ENCODE measurements at places on chromosomes 1 and 21.
A peak's percentile ranks its signal among the peaks of the same experiment; 100 is the strongest.

DNA sequence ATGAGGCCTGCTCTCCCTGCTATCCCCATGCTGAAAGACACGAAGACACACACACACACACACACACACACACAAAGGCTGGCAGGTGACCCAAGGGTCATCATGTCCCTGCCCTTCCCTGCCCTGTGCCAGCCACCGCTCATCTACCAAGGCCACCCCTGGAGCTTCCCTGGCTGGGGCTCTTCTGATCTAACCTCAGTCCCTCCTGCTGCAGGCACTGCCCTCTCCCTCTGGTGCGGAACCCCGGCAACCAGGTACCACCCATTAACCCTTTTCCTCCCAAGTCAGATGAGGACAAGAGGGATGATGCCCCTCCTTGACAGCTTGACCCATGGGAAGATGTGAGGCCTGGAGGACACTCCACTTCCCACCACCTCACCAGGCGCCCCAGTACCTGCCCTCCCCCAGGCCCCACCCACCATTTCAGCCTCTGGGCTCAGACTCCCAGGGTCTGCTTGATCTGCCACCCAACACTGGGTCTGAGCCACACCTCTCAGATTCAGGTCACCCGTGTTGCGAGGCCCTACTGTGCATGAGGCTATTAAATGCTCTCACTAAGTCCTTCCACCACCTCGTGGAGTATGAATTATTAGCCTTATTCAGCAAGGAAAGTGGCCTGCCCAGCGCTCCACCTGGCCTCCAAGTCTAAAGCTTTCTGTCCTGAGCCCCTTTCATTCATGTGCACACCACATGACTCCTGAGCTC lies 2.5 kb downstream of the SDC3 start:
- no peak for DNase-seq

- DNase-seq = peak; percentile 25
These were observed 3.0 kb upstream of the SDE2 start for GRCh38 chr1:226001963-226002666.

DNA sequence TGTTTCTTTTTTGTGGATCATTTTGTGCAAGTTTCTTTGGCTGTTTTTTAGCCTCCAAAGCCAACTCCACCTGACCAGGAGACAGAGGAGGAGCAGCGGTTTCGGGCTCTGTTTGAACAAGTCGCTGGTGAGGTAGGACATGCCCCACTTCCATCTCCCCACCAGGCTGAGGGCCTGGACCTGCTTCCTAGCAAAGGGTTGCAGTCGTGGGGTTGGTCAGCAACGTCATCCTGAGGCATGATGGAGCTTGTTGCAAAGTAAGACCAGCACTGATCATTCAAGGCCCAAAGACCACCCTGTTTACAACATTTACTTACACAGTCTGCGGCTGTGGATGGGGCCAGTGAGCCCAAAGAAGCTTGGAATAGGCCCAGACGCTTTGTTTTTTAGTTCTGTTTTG lies 40.3 kb downstream of the CAPN9 start:
- no peak for DNase-seq

DNA sequence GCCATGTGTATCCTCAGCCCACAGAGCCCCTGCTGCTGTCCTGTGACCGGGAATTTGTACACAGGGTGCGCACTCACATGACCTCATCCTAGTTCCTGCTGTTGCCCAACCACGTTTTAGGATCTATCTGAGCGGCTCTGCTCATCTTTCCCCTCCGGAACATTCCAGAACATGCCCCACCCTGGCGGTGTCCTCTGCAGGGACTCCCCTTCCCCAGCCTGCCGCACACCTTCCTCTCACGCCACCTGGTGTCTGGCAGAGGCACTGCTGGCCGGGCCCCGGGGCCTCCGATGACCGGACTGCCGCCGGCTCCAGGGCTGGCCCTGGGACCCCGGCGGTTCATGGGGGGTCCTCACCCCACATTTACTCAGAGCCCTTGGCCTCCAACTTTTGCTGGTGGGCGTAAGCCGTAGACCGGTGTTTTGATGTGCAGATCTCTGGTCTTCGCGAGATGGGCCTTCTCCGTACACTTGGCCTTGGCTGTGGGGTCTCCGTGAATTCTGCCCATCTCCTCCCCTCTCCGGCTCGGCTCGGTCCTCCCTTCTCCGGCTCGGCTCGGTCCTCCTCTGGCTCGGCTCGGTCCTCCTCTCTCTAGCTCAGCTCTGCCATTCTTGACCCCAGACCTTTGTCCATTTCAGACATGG lies 29.5 kb downstream of the ARHGEF16 start:
- peak; percentile 11 for DNase-seq

DNA sequence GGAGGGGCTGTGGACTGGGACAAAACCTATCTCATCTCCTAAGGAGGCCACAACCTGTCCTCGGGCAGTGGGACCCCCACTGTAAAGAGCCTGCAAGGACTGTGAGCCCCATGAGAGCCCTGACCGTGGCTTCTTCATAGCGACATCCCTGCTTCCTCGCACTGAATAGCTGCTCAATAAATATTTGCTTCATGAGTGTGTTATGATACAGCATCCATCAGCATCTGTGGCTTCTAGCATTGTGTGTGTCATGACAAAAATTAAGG lies 40.5 kb upstream of the CSF3R start:
- DNase-seq = no peak

GRCh38 chr21:37763298-37763697 lies 153.0 kb downstream of the KCNJ6 start:
- DNase-seq = no peak

DNA sequence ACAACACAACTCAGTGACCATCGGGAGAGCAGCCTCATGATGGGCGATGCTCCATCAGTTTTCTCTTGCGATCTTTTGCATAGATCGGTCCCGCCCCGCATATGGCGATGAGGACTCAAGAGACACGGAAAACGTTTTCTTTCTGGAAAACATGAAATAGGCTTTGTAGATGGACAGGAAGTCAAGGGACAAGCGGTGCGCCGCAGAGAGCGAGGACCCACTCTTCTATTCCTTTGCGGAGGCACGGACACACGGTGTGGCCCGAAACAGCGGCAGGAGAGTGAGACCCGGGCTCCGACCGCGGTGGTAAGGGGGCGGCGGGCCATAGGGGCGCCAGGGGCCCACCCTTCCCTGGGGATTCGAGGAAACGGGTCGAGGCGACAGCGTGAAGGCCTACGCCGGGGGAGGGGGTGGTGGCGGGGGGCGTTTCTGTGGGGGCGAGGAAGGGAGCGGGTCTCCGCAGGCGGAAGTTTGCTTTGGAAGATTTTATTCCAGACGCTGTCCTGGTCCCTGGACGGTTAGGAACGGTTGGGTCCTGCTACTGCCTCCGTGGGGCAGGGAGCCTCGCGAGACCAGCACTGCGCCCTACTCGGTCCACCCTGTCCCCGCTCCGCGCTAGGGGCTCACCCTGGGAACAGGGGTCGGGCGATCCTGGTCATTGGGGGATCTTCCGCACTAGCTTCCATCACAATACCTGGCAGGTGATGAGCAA lies 796 bp upstream of the TDRKH start:
- no peak for DNase-seq

GRCh38 chr1:213984387-213985208 lies 3.2 kb upstream of the PROX1 start:
- DNase-seq = no peak

DNA sequence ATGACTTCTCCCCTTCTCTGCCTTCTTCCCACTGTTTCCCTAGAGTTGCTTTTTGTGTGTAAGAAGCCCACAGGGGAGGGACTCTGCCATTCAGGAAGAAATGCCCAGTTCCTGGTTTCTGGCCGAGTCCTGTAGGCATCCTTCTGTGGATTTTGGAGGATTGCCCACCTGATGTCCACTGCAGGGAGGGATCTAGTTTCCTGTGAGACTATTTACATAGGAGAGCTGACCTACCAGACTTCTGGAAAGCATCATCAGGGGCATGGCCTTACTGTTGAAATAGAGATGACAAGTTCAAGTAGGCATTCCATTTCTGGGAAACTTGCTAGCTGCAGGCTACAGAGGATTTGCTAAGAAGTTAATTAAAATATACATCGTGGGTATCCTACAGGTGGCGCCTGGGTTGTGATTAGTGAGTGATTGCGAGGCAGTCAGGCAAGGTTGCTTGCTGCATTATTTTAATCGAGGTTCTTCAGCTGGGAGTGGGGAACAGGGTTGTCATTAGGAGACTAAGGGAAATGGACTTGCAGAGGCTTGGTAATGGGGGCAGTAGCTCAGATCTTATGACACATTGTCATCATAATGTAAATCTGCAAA lies 148.7 kb downstream of the HHAT start:
- no peak for DNase-seq

DNA sequence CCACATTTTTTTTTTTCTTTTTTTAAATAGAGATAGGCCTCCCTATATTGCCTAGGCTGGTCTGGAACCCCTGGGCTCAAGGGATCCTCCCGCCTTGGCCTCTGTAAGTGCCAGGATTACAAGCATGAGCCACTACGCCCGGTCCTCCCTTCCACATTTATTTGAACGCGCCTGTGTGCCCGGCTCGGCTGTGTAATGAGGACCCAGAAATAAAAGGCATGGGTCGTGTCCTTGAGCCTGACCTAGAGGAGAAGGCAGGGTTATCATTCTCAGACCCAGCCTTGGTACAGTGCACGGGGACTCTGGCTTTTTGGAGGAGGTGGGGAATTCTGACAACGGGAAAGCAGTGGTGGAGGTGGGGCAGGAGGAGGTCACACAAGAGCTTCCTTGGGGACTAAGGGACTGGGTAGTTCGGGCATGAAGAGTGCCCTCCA lies 841 bp downstream of the CENPF start:
- no peak for DNase-seq

- no peak for DNase-seq
These were observed 20.5 kb downstream of the SZRD1 start for GRCh38 chr1:16387201-16388188.

DNA sequence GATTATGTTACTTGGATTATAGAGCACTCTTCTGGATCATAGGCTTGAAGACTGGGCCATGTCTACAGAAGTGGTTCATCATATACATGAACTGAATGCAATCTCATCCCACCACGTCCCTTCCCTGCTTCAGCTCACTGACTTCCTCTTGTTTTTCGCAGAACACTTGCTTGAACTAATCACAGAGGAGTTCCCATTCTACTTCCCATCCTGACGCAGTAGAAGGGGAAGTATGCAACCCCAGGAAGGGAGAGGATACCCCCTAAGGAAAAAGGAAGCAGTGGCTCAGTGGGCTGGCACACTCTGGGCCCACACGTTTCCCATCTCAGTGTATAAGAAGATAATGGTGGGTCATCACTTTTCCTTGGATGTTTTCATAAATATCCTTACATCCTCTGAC lies 36.2 kb downstream of the CASQ2 start:
- no peak for DNase-seq

DNA sequence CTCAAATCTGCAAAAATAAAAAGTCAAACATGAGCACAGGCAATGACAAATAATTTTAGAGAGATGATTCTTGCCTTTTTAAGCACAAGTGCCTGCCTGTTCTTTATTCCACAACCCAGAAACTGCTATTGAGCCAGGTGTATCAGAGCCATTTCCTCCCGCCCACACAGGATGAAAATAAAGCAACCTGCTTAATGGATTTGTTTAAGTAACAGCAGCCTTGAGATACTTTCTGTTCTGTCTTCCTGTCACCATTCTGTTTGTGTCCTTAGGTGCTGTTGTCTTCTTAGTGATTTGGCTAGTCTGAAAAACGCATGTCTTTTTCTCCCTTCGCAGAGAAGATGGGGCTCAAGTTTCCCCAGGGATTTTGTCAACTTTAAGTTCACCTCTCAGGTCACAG lies 11.4 kb downstream of the RPE65 start:
- DNase-seq = no peak

DNA sequence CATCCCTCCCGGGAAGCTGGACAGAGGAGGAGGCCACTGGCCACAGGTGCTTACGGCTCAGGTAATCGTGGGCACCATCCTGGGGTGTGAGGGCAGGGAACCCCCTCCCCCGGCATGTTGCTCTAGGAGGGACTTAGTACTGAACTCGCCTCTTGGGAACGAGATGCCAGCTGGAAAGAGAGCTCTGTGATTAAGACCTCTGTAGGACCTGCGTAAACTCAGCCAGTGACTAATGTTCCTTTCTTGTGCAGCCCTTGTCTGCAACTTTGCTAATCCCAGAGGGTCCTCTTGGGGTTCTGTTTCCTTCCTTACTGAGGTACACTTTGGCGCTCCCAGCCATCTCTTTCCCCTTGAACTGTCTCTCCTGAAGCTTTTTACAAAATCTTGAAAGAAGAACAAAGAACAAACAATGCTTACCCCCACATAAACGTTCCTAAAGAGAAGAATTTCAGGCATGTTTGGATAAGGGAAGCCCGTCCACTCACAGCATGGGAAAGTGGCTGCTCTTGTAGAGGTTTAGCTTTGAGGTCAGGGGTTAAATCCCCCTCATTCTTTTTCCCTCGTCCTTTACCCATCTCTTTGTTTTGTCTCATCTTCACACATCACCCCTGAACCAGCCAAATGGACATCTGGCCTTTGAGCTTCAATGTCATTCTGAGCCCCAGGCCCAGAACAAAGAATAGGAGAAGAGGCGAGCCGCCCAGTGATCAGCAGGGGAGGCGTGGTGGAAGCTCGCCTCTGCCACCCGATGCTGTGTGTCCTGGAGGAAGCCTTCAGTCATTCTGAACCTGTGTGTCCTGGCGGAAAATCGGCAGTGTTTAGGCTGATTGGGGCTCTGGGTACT lies 37.4 kb downstream of the CITED4 start:
- DNase-seq = no peak

DNA sequence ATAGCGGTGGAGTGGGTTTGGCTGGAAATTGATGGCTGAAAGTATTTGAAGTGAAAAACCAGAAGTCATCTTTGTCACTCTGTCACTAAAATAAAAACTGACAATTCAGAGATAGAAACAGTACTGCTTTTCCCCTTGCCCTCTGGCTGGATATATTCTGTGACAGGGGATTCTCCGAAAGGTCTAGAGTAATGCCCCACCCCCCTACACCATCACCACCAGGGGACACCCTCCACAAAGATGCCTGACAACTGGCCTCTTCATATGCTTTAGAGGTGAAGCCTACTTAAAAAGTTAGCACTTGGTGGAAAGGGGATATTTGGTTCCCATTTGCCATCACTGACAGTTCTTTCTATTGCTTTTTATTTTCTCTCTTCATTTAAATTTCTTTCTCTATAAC lies 73.5 kb downstream of the SGIP1 start:
- no peak for DNase-seq

- no peak for DNase-seq
These were observed 8.1 kb upstream of the KRTAP21-3 start for GRCh38 chr21:30726726-30727125.

DNA sequence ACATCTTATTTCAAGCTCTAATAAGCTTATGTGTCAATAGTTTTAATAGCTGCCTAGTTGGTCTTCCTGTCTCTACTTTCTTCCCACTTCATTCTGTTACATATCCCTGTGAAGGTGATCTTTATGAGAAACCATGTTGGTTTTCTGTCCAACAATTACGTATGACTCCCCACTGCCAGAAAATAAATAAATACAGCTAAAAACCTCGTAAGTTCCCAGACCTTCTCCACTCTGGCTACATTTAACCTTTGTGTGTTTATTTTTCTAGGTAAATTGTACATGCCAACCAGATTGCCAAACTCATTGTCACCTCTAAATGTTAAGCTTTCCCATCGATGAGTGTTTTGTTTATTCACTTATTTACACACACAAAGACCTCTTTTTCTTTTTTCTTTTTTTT lies 147.2 kb downstream of the CRB1 start:
- DNase-seq = no peak
